GM12865 (cell line): ENCODE measurements at places on chromosomes 5 and 9.

DNA sequence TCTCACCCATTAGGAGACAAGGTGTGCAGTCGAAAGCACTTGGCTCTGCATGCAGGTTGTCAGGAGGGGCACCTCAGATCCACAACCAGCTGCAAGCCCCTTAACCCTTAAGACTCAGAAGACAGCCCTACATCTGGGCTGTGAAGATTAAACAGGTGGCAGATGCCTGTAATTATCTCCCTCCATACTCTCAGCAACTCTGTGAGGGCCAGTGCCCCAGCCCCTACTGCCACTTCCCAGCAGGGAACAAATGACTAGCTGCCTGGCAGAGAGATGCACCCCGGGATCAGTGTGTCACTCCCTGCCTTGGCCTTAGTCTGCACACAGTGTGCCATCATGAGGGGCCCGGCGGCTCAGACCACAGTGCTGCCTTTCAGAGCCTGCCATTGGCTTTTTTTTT lies 42.0 kb downstream of the CRB2 start:
- no peak for DNase-seq

GRCh38 chr9:21943464-21943863 lies 50.7 kb downstream of the CDKN2A start:
- DNase-seq = no peak

GRCh38 chr5:106127341-106127781 lies 1543.4 kb downstream of the EFNA5 start:
- peak; percentile 77 for DNase-seq

GRCh38 chr9:134539586-134540194 lies 101.9 kb upstream of the COL5A1 start:
- no peak for DNase-seq

DNA sequence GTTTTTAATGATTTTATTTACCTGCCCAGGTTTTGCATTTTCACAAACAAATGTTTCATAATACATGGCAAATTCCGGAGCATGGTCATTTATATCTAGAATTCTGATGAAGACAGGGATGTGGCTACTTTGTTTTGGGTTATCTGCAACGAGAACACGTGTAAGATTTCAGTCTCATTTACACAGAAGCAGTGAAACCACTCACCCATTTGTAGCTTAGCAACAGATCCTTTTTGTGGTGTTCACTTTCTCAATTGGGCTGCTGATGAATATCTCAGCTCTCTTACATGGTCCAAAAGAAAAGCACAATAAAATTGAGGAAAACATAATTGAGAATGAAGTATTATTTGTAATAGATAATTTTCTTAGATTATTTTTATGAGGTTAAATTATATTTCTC lies 148.6 kb downstream of the CDH9 start:
- DNase-seq = no peak

DNA sequence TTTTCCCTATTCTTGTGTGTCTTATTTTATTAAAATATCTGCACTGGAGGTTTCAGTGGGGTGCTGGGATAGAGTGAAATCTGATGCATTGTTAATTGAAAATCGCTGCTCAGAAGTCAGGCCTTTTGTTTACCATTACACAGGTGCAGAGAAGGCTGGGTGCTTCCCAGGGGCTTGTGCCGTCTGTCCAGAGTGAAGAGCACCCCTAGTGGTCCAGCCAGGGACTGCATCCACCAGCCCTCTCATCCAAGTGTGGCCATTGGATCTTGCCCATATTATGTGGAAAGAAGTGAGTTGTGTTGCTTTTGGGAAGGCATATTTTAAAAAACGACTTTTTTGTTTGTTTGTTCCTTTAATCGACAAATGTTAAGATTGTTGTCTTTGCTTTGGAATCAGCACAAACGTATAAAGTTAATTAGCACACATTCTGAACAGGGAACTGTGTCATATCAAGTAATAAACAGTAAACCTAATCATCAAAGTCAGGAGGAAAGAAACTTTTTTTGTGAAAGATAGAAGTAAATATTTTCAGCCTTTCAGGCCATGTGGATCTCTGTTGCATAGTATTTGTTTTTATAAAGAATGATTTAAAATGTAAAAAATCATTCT lies 315.6 kb downstream of the MTRR start:
- DNase-seq = peak; percentile 58

GRCh38 chr5:171599957-171600612 lies 180.6 kb downstream of the FGF18 start:
- DNase-seq = no peak

DNA sequence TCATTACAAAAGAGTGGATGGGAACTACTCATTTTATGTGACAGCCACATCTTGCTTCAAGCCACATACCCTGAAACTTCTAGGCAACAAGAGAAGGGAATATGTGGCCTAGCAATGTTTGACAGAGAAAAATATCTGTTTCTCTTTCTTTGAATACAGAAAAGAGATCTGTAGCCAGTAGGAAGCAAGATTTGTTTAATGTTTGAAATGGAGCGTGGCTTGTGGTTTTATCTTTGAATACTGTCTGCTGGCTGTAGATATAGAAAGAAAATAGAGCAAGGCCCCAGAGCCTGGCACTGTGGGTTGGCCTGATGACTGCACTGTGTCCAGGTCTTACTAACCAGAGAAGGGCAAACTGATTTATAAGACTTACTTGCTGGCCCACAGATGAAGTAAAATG lies 133.8 kb downstream of the ARHGEF28 start:
- DNase-seq = peak; percentile 40

GRCh38 chr9:13448482-13448881 lies 169.0 kb upstream of the MPDZ start:
- DNase-seq = no peak

DNA sequence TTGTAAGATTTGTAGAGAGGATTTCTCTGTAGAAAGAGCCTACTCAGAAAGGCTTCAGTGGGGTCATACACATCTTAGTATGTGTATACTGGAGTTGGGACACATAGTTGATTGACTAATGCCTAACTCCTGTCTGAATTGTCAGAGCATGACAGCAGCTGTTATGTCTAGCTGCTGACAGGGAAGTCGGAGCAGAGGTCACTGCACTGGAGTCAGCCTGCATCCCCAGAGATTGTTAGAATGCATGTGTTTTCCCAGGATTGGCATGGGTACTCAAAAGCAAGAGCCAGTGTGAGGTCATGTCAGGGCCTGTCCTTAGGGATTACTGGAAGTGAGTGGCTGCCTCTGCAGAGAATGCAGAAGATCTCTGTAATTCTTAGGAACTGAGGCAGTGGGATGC lies 82.7 kb downstream of the ITGA1 start:
- no peak for DNase-seq

DNA sequence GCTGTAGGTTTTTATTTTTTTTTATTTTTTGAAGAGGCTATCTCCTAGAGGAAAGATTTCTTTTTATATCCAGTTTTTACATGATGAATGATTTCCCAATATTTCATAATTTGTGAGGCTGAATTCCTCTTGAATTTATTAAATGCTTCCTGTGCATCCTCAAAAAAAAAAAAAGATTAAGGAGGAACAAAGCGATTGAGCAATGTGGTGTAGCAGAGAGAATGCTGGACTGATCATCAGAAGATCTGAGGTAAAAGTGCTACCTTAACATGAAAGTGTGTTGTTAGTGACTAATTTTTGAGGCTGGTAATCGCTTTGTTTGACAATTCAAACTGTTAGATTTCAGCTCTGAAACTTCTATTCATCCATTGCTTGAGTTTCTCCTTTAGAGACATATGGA lies 125.1 kb downstream of the ESM1 start:
- no peak for DNase-seq

- DNase-seq = no peak
Measured at GRCh38 chr9:132216861-132217619, 55.2 kb downstream of the NTNG2 start.

GRCh38 chr5:153496835-153497234 lies 6.4 kb downstream of the GRIA1 start:
- DNase-seq = peak; percentile 11

GRCh38 chr9:135908093-135908753 lies 877 bp upstream of the CAMSAP1 start:
- no peak for DNase-seq

DNA sequence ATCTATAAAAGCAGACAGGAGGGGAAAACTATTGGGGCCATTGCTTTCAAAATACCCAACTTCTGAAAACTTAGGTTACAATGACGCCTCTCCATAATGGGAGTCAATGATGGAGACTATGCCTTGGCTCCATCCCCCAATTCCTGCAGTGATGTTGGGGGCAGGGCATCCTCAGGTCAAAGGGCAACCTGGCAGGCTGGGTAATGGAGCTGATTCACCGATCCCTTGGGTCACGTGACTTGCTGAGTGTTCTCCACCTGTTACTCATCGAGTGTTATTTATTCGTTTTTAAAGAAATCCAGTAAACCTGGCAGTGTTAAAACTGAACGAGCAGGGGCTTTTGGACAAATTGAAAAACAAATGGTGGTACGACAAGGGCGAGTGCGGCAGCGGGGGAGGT lies 244.4 kb downstream of the FAM114A2 start:
- no peak for DNase-seq

DNA sequence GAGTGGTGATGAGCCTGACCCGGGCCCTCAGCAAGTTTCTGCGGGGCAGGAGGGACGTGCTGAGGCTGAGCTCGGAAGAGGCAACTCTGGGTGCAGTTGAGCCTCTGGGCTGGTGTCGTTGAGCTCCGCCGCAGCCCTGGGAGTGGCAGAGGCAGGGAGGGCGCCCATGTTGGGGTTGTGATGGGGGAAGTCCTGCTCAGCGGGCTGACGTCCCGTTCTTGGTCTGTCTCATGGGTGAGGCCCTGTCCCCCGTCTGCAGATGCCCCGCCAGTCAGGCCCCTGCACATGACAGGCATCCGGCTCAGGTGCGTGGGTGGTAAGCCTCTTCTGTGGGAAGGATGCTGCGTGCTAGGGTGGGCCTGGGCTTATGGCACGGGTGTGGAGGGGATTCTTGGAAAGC lies 64.3 kb downstream of the RXRA start:
- DNase-seq = peak; percentile 83

GRCh38 chr5:128538250-128539037 lies 399 bp upstream of the FBN2 start:
- DNase-seq = no peak

DNA sequence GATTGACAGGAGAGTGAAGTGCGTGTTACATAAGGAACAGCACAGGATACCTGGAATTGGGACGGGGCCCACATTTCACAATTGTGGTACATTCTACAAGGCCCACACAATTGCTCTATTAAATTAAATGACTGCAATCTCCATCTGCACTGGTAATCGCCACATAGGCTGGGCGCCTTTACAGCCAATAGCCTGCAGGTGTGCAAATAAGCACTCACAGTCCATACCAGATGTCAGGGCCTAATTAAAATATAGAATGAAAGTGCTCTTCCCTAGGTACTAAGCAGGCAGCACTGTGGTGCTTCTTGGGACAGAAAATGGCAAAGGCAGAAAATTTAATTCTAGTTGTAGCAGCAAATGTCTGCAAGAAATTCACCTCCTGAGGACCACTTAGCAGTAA lies 82.7 kb downstream of the ATP10B start:
- no peak for DNase-seq

GRCh38 chr5:110851357-110851756 lies 112.5 kb downstream of the SLC25A46 start:
- DNase-seq = no peak

DNA sequence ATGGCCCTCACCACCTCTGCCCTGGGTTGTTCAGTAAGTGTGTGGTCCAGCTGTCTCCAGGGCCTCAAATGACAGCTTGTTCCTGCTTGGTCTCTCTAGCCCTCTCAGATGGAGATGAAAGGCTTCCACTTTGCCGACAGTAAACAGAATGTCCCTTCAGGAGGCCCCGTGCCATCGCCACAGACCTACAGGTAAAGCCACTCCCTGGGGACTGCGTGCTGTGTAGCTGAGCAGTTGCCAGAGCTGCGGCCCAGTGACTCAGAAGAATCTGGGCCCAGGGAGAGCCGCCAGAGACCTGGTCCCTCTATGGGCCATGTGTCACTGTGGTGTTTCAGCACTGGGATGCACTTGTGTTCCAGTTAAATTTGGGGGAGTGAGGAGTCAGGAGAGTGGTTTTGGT lies 10.6 kb upstream of the POMT1 start:
- DNase-seq = no peak

DNA sequence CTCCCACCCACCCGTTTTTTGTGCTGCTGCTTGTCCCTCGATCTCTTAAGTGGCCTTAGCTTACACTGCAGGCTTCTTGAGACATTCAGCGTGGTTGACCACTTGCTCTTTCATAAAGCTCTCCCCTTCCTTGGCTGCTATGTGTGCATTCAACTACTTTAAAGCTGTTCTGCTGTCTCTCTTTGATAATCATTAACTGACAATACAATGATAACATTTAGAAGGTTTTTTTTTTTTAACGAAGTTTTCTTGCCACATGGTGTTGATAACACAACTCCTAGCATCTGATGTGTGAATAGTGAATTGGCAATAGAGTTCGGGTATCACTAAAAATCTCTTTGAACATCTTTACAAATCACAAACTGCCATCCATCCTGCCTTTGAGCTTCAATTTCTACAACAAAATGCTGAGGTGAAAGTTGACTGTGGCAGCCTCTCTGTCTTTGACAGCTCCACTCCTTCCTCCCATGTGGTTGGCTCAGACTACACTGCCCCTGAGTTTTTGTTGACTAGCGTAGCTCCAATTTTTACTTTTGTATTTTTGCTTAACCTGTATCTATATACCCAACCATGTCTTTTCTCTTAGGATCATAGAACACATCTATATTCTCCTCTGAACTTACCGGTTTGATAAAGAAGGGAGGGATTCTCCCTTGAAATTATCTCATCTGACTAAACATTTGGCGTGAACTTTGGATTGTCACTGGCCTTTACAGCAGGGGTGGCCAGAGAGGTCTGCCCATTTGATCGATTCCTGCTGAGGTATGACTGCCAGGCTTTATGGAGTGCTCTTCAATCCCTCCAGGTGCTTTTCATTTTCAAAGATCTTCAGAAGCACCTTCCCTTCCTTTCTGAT lies 409.4 kb upstream of the CD180 start:
- DNase-seq = no peak

DNA sequence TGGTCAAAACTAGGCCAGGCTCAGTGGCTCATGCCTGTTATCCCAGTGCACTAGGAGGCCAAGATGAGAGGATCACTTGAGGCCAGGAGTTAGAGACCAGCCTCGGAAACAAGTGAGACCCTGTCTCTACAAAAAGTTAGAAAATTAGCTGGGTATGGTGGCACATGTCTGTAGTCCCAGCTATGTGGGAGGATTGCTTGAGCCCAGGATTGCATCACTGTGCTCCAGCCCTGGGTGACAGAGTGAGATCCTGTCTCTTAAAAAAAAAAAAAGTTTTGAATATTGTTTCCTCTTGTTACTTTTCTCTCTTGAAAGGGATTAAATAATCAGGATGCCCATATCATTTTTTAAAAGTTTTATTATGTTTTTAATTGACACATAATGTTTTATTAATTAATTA lies 7.6 kb downstream of the ARHGEF37 start:
- DNase-seq = no peak

DNA sequence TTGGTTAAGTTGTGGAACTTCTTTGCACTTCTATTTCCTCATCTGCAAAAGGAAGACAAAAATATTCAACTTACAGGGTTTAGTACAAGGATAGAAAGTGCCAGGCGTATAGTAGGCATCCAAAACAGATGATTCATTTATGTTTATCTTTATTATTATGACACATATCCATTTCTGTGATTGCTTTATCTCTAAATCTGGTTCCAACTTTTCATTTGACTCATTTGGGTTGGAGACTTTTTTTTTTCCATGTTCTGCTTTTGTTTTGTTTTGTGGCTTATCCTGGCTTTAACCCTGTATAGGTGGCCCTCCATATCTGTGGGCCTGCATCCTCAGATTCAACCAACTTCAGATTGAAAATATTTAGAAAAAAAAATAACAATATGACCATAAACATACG lies 186.7 kb upstream of the SLC24A2 start:
- DNase-seq = no peak
